CD4-positive, alpha-beta T cell treated with Interleukin-15 for 4 hours (primary cell): ENCODE measurements at places on chromosomes 4 and X.
A peak's percentile ranks its signal among the peaks of the same experiment; 100 is the strongest.

- peak; percentile 27 for DNase-seq
These were observed 658 bp downstream of the ATP6AP2 start for GRCh38 chrX:40581336-40581920.

- DNase-seq: peak; percentile 38
These were observed 25.9 kb downstream of the TNIP3 start for GRCh38 chr4:121138039-121138825.

DNA sequence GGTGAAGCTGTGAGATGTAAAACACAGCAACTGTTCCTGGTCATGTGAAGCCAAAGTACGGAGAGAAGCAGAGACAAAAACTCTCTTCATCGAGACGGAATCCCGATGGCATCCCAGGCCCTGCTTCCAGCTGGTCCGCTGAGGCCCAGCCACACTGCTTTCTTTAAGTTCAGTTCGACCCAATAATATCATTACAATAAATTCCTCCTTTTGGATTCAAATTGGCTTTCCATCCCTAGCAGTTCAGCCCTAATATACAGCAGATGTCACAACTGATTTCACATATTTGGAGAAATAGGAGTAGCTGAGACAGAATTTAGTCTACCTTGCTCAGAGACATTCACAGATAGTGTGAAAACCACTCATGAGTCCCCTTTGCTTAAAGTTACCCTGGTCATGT, 98.3 kb upstream of the SPRY1 start:
- DNase-seq: no peak

DNA sequence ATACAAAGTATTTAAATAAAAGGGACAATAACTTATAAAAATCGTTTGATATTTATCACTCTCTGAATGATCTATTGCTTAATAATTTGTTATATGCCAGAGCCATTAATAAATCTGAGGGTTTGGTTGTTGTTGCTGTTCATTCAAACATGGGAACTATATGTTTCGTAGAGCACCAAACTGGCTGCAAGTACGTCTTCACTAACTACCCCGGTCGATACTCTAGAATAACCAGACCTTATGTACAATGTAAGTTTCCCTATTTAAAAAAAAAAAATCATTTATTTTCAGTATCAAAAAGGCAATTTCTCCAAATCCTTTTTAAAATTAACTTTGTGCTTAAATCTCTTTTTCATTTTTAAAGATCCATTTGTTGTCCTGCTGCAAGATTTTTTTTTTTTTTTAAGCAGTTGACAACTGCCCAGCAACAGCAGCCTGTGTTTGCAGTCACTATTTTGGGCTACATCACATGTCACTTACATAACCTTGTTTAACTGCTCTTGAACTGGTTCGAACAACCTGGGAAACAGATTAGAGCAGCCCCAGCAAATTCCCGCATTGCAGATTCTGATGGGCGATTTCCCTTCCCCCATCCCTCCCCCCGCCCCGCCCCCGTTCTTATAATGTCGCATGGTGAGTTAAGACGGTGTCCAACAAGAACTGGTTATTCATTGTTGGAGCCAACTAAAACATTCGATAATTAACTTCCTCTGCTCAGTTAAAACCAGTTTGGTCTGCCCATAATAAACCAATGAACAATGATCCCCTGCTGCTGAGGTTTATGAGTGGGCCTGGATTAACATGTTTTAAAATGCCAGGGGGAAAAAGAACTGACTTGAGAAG, 238.9 kb downstream of the NR3C2 start:
- DNase-seq: no peak

GRCh38 chr4:185886832-185887524, 75.0 kb upstream of the SORBS2 start:
- DNase-seq: no peak

DNA sequence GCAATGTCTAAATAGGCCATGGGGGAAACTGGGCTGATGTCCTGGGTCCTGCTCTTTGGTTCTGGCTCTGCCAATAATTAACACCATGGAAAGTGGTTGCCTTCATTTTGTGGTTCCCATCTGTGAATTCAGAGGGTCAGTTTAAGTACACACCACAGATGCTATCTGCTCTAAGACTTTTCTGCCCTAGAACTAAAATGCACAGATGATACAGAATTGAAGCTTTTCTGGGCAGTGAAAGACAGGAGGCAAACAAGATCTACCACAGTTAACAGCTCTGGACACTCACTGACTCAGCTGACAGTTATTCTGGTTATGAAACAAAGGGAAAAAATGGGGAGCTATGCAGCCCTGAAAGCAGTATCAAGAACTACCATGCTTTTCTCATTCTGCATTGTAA, 37.3 kb downstream of the APBB2 start:
- DNase-seq: no peak

DNA sequence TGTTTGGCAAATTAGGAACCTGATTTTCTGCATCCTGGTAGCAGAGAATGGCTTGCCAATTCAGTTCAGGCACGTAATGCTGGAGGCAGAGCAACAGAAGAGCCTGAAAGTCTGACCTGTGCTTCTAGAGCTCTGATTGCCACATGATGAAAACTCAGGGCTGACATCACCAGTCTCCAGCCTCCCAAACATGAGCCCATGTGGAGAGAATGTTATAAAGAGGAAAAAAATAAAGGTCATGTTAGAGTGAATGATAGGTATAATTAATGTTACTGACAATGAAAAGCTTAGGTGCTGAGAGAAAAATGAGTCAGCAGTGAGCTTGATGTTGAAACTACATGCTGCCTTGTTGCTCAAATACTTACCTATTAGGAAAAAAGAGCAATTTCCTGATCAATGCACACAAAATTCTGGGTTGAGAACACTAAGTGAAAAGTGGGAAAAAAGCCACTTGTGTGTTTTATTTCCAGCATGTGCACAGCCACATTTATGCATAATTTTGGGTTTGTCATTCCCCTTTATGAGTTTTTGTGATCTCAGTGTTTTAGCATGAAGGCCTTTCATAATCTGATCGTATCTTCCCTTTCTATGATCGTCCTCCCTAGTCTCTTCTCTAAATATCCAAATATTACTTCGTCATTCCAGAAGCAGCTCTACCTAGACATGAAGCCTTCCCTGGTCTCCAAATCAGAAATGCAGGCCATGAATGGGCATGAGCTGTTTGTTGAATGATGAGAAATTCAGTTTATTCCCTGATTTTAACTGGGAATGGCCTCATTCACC, 113.3 kb upstream of the CPEB2 start:
- DNase-seq: no peak

- DNase-seq: no peak
These were observed 160.9 kb downstream of the AFAP1 start for GRCh38 chr4:7778510-7779431.

- no peak for DNase-seq
These were observed 63.6 kb downstream of the DCX start for GRCh38 chrX:111348429-111348828.

GRCh38 chr4:22458098-22458497, 57.8 kb downstream of the ADGRA3 start:
- no peak for DNase-seq

- DNase-seq: no peak
These were observed 212.4 kb upstream of the GRID2 start for GRCh38 chr4:92091335-92091734.

GRCh38 chrX:26586570-26586969, 370.6 kb downstream of the MAGEB5 start:
- DNase-seq: no peak

- DNase-seq: no peak
These were observed 42.9 kb upstream of the DDX60 start for GRCh38 chr4:168361365-168362024.

GRCh38 chr4:94410678-94411206, 41.0 kb upstream of the PDLIM5 start:
- no peak for DNase-seq
